ENCODE measurements at places on chromosomes 1 and 21. TPM values are rescaled to one million over a fixed set of nuclear protein-coding genes. Genes with fewer than 3 reads are reported as not detected.

ECM1 gene
- total RNA-seq: 22.7 TPM

GJB5 gene
- total RNA-seq: not detected

S100A3 gene
- 0.31 TPM for total RNA-seq

FCGR2B gene
- total RNA-seq: not detected

MROH9 gene
- total RNA-seq: not detected

LEFTY1 gene
- not detected for total RNA-seq

DDX59 gene
- total RNA-seq: 16.5 TPM

GRCh38 chr21:29193072-29193471 is 62.6 kb downstream of the MAP3K7CL start:
- no peak for DNase-seq

GRCh38 chr1:112083487-112083886 is 94.0 kb upstream of the KCND3 start:
- DNase-seq: no peak

DNA sequence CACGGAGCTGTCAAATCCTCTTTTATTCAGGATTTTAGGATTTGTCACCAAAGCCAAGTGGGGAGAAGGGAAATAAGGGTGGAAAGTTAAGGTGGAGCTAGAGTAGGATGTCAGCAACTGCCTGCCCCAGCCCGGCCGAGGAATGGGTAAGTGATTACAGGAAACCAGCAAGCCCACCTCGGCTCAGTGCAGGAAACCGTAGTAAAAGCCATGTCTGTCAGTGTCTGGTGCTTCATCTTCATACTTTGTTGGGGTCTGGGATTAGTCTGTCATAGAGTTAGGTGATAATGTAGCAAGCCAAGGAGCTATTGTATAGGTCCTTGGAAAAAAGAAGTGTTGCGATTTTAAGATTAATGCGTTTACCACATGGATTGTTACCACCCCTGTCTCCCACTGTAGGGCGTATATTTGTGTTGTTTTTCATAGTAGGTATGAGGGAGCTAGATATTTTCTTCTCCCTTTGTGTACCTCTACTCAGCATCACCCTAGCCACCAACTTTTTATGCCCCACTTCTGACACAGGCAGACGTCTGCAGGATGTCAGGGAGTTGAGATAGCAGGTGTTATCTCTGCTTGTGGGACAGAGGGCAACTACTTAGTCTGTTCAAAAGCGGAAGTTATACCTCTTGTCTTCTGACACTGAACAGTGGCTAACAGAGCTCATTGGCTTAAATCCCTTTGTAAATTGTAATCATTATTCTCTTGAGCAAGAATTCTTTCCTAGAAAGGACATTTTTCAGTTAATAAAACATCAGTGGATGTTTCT is 253.7 kb downstream of the HHAT start:
- DNase-seq: no peak

DNA sequence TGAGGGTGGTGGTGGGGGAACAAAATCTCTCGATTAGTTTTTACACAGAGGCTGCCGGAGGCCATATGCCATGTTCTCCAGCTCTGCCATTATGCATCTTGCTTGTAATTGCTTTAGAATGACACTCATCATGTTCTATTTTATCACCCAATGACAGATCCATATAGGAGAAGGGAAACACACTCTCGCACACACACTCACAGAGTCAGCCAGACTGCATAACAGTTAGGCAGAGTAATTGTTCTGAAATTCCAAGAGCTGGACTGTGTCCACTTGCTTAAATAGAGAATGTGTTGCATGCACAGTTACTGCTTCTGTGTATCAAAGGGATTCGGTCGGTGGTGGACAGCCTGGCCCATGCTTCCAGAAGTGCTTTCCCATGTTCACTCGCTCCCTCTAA is 30.6 kb downstream of the KCND3 start:
- DNase-seq: no peak

DNA sequence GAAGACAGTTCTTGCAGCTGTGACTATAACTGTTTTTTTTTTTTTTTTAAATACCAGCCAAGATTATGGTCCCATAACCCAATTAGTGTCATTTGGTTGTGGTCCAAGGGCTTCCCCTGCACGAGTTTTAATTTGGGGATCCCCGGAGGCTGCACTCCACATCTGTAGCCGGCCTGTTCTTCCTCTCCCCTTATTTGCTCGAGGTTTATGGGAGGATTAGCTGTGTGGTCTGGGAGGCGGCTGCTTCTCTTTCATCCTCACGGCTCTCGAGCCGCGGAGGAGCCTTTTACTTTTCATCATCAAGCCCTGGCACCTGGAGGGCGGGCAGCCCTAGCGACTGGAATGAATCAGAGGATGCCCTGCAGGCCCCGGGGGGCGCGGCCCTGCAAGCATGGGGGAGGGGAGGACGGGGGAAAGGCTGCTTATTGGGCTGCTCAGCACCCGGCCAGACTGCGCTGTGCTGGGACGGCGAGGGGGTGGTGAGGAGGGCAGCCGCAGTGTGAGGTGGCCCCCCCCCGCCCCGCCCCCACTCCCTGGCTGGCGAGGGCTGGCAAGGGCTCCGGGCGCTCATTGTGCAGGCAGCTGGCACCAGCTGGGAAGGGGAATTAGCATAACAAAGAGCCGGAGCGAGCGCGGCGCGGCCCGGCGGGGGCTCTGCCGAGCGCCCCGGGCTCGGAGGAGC is 18.5 kb downstream of the SERTAD4 start:
- DNase-seq: no peak

DNA sequence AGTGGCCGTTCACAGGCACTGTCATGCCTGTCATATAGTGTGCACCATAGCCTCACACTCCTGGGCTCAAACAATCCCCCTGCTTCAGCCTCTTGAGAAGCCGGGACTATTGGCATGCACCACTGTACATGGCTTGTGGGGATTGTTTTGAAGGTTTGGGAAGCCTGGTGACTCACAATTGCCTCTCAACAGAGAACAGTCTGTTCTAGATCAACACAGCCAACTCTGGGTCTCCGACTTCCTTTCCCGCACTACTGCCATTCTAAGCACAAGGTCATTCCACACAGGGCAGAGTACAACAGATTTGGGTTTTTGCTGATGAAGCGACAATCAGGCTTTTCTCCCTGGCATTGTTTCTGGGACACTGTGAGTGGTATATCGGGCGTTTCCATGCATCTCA is 15.5 kb upstream of the AHCTF1 start:
- no peak for DNase-seq

GRCh38 chr21:38377165-38378088 is 120.6 kb downstream of the KCNJ15 start:
- no peak for DNase-seq

Measured in SJSA1 (cell line).